Mucosa of gallbladder (tissue), 1 donor: ENCODE measurements at places on chromosomes 7 and 10. TPM values are rescaled to one million over a fixed set of nuclear protein-coding genes. Genes with fewer than 3 reads are reported as not detected.

GRCh38 chr10:59991661-59992060 is 85.3 kb upstream of the CCDC6 start:
- DNase-seq = peak; percentile 74

- DNase-seq = no peak
Measured at GRCh38 chr10:80144067-80144695, 11.7 kb downstream of the PLAC9 start.

DNA sequence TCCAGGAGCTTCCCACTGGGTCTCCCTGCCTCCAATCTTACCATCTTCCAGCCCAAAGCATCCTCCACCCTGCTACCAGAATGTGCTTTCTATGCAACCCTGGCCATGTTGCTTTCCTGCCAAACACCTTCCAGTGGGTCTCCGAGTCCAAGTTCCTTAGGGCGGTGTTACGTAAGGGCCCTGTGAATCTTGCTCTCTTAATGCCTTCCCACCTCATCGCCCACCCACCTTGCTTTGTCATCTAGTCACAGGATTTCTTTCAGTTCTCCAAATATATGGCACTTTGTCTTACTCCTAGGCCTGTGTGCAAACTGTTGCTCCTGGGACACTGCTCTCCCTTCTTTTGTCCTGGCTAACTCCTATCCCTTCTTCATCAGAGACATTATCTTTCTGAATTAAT is 344.5 kb downstream of the RPS24 start:
- no peak for DNase-seq

DNA sequence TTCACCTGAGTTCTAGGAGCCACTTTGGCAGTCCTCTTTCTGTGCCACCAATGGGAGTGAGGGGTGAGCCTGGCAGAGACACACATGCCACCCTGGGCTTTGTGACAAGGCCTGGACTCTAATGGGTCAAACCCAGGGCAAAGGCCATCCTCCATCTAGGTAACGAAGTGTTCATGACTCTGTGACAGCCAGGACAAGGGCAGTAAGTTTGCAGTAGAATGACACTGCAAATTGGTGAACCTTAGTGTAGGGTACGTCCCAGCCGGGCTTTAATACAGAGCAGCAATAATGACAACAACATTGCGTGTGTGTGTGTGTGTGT is 43.3 kb downstream of the PAPSS2 start:
- no peak for DNase-seq

DNA sequence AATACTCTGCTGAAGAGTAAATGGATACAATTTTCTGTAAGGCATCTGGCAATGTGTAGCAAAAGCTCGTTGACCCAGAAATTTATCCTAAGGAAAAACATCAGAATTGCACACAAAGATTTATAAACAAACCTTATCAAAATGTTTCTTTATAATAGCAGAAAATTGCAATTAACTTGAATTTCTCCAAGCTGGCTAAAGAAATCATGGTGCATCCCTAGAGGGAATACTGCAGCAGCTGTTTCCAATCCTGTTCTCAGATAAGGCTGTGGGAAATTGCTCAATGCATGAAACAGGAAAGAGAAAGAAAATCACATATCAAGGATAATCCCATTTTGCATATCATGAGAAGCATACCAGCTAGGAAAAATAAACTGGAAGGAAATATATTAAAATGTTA is 18.7 kb downstream of the TACR2 start:
- DNase-seq = no peak

DNA sequence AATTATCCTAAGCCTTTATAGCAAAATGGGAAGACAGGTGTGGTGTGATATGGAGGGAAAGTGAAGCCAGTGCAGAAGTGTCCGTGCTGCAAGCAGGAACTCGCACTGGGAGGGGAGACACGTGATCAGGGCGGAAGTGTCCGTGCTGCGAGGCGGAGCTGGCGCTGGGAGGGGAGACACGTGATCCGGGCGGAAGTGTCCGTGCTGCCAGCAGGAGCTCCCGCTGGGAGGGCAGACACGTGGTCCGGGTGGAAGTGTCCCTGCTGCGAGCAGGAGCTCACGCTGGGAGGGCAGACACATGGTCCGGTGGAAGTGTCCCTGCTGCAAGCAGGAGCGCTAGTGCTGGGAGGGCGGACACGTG is 40.5 kb upstream of the PRKAR1B start:
- no peak for DNase-seq

DNA sequence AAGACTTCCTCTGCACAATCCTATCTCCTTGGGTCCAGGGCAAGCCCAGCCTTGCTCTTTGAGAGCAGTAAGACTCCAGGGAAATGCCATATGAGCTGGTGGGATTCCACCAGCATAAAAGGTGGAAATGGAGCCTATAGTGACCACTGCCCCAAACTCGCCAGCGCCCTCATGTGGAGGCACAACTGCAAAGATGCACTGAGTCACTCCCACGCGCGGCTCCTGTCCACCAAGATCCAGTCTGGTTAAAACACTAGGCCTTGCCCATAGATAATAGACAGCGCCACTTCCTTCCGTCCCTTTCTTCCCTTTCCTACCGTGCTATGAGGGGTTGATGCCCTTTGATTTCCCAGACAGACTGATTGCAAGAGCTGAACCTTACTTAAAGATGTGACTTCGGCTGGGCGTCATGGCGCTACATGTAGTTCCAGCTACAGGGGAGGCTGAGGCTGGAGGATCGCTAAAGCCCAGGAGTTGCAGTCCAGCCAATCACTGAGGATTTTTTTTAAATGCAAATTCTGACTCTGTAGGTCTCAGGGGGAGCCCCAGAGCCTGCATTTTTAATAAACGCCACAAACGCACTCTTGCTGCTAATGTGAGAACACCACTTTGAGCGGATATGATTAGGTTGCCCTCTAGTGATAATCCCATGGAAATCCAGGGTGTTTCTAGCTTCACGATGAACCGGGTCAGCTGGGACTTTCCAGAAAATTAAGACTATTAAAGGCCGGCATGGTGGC is 136.5 kb downstream of the EPC1 start:
- no peak for DNase-seq

DNA sequence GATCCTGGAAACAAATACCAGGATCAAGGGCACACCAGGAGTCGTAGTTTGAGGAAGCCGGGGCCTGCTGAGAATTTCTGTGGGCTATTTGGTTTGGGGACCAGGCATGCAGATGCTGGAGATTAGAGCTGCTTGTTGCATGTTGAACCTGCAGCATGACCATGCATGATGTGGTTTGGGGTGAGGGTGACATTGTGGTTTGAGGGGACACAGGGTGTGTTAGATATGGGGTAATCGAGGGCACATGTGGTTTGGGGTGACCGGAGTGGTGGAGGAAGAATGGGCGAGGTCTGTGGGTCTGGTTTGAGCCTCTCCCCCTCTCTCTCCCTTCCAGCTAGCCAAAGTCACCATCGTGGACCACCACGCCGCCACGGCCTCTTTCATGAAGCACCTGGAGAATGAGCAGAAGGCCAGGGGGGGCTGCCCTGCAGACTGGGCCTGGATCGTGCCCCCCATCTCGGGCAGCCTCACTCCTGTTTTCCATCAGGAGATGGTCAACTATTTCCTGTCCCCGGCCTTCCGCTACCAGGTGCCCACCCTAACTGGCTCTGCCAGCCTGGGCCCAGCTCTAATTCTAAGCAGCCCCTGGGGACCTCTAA is 10.2 kb downstream of the NOS3 start:
- no peak for DNase-seq

DNA sequence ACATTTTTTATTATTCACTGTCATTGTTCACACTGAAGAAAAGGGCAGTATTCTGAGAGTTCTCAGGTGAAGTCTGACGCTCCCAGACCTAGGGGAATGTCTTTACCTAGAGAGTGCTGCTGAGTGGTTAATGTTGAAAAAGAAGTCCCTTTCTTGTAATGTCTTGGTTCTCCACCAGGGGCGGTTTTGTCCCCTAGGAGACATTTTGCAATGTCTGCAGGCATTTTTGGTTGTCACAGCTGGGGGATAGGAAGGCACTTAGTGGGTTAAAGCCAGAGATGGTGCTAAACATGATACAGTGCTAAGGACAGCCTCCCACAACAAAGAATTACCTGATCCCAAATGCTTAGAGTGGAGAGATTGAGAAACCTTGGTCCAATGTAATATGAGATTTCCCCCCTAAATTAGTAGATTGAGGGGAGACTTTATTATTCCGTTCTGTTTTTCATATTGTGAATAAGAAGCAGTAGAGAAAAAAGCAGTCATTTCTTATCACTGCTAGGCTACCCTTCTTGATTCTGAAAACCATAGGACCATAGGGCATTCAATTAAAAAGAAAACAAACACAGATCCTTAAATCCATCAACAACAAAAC is 13.1 kb downstream of the UMAD1 start:
- no peak for DNase-seq

DNA sequence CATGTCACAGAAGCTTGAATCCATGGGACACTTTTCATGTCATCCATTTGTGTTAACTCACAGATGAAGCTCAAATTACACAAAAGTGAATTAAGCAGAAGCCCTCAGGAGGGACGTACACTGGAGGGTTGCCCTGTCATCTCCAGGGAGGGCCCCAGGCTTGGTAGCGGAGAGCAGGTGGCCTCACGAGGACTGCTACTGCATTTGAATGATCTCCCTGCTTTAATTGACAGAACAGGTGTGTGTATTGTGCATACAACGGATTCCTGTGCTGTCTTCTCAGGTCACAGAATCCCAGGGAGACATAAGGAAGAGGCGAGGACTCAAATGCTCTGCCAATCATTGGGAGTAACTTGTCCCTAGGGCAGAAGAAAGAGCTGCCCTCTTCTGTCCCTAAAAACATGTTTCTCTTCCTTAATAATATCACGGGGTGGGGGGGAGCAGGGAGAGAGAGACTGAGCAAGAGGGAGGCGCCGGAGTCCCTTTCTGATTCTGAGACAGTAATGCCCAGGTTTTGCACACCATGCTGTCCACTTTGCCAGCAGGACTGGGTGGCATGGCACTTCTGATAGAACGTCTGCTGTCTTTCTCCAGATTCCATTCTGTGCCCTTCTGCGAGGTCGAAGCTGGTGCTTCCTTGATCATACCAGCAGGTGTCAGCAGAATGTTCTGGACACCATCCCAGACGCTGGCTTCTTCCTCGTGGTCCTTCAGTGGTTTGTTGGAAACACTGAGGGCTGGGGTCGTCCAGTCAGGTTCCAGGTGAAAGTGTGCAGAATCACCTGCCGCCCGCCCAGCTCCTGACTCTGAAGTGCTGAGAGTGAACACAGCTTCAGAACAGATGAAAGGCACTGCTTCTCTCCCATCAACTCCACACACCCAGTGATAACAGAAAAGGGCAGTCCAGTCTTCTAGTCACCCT is 26.2 kb upstream of the RASGEF1A start:
- DNase-seq = peak; percentile 57

DNA sequence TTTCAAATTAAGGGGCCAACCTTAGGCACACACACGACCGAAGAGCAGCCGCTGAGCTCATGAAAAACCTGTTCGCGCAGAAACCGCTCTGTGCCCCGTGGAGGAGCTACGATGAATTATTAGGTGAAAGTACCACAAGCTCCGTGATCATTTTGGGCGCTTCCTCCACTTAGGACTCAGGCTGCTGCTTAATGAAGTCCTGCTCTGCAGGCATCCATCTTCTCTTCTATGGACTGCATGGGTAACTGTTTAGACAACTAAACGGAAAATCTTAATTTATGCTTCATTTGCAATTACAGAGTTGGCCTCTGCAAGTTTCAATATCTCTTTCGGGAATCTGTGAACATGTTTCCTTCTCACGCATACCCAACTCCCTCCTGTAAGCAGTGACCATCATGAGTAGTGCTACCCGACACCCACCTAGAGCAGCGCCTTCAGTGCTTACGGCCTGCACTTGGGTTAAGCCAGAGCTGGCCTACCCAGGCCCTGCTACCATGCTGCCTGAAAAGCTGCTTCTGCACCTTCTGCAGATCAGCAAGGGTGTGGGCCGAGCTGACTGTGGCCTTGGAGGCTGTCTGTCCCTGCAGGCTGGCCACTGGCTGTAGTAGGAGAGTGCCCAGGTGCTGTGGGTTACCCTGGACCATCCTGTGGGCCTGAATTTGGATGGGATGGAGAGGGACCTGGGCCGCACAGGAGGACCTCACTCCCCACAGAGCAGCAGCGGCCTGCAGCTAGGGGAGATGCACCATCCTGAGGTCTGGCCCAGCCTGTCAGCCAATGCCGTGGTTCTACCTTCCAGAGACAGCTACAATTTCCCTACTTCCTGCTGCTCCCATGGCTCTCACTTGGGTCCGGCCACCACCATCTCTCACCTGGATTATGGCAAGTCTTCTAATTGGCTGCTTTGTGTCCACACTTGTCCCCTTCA is 36.0 kb downstream of the GNA12 start:
- DNase-seq = no peak

DNA sequence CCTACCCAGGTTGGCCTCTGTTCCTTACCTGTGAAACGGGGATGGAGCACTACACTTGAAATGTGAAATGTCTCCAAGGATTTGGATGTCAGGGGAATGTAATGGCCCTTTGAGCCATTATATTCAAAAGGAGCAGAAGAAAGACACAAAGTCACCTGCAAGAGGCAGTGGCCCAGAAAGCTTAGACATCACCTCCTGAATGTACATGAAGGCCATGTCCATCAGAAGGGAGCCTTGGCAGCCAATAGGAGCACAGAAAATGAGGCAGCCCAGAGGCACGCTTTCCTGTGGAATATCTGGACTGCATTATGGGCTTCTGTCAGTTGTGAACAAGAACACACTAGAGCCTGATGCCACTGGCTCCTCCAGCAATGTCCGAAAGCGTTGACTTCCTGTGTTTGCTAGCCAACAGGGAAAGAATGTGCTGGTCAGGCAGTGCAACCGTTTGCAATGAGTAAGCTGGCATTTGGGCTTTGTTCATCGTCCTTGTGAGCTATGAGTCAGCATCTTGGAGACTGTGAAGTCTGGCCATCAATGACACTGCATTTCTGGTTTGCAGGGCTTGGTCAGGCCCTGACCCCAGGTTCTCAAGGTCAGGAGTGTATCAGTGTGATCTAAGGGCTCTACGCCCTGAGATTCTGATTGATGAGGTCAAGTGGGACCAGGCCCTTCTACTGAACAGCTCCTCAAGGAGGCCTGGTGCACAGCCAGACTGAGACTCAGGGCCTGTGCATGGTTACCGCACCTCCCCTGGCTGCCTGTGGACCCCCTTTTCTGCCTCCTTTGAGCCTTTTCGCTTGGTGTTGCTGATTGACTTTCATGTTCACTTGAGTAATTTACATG is 222.4 kb downstream of the RPS24 start:
- DNase-seq = peak; percentile 76

SAP25 gene
- 13.3 TPM for total RNA-seq

DENND2A gene
- total RNA-seq = 14.0 TPM

ITIH2 gene
- total RNA-seq = 1.1 TPM

TMEM196 gene
- not detected for total RNA-seq

ACTR3C gene
- total RNA-seq = 22.4 TPM

CCL26 gene
- total RNA-seq = 0.89 TPM
